Stimulated activated CD8-positive, alpha-beta memory T cell treated with anti-CD3 and anti-CD28 coated beads, Interleukin-4, amount 100 ng/mL, for 48 hours (primary cell): ENCODE measurements at places on chromosomes 5 and 9.

- DNase-seq = peak; percentile 40
These were observed 151.8 kb upstream of the VLDLR start for GRCh38 chr9:2469681-2470221.

DNA sequence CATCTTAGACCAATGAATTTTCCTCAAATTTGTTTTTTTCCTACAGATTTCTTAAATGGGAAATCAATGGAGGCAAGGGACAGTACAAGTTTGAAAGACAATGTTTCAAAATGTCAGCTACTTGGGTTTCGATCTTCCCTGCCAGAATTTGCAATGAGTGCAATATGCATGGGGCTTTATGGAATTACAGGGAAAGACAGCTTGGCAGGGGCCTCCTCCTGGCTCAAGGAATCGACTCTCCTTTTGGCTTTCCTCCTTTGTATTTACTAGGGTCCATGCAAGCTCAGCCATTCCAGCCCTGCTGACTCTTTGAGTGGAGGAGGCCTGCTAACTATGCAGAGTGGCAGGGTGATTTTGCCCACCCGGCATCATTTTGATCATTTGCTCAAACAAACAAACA is 63.2 kb downstream of the MED27 start:
- DNase-seq = no peak

GRCh38 chr5:68383888-68384310 is 168.3 kb downstream of the PIK3R1 start:
- DNase-seq = no peak

- no peak for DNase-seq
These were observed 18.4 kb downstream of the CAMK4 start for GRCh38 chr5:111242606-111243005.

DNA sequence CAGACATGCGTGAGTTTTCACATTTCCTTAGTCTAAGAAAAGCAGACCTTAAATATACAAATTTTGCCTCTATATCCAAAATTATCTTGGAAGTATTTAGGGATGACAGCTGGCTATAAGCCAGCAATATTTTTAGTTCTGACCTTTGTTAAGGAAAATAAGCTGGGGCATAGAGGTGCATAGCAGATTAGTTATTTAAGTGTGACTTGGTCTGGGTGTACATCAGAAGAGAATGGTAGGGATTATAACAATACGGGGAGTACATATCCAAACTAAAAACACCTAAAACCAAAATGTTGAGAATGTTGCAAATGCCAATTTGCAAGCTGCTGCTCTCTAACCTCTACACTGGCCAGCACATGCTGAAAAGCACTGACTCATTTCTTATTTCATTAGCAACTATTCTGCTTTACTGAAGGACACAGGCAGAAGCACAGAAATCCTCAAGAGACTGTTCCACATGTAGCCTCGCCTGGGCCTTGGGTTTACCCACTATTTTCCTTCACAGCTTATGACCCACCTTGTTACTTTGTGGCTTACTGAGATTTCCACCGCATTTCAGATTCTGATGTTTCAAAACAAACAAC is 22.3 kb downstream of the LEAP2 start:
- DNase-seq = no peak

- DNase-seq = no peak
These were observed 186.7 kb downstream of the MARCHF11 start for GRCh38 chr5:15992918-15993317.

GRCh38 chr9:94945197-94946144 is 219.0 kb downstream of the AOPEP start:
- no peak for DNase-seq

- no peak for DNase-seq
These were observed 195.5 kb downstream of the SNCAIP start for GRCh38 chr5:122507581-122507980.

- no peak for DNase-seq
These were observed 57.7 kb upstream of the FRRS1L start for GRCh38 chr9:109224751-109225150.

- DNase-seq = no peak
These were observed 1568.9 kb upstream of the ACO1 start for GRCh38 chr9:30815585-30815984.

GRCh38 chr9:69168709-69169217 is 5.3 kb upstream of the TJP2 start:
- DNase-seq = peak; percentile 75

- DNase-seq = no peak
These were observed 135.5 kb downstream of the SPATA31D1 start for GRCh38 chr9:82124090-82124489.

DNA sequence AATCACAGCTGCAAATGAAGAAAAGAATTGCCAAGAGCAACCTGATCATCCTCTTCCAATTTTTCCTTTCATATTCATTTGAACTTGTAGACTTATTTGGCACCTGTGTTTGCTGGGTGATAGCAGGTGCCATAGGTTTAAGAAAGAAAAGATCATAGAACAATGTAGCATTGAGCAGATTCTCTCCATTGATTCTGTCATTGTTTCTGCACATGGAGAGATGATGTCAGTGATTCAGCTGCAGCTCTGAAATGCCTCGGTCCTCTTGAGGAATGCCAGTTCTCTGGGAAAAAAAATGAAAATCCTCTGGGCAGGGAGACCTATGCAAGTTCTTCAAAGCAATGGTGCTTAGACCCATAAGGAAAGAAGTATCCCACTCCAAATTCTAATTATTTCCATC is 418.1 kb upstream of the KLF4 start:
- DNase-seq = no peak

GRCh38 chr5:151037561-151038411 is 17.4 kb downstream of the GPX3 start:
- no peak for DNase-seq

DNA sequence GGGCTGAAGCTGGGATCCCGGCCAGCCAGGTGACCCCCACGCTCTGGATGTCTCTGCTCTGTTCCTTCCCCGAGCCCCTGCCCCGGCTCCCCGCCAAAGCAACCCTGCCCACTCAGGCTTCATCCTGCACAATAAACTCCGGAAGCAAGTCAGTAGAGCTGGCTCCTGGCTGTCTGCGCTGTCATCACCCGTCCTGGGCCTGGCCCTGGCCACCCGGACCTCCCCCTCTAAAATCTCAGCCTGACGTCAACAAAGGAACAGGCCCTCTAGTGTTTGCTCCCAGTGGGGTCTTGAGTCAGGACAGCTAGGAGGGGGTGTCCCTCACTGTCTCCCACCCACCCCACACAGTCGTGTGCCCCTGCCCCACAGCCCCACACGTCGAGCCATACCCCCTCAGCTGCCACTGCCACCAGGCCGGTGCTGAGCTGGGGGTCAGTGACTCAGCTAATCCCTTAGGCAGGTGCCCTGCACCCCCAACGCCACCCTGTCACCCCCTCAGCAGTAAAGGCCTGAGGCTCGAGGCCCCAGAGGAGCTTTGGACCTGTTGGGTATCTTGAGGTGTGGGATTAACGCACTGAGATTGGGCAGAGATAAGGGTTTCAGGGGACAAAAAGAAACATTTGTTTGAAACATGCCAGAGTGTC is 1.1 kb upstream of the LCNL1 start:
- DNase-seq = no peak

GRCh38 chr9:26650325-26650724 is 242.3 kb downstream of the CAAP1 start:
- DNase-seq = no peak

GRCh38 chr5:56328753-56329560 is 95.8 kb upstream of the ANKRD55 start:
- peak; percentile 52 for DNase-seq

- no peak for DNase-seq
These were observed 574.2 kb downstream of the RAB3C start for GRCh38 chr5:59157068-59157467.

DNA sequence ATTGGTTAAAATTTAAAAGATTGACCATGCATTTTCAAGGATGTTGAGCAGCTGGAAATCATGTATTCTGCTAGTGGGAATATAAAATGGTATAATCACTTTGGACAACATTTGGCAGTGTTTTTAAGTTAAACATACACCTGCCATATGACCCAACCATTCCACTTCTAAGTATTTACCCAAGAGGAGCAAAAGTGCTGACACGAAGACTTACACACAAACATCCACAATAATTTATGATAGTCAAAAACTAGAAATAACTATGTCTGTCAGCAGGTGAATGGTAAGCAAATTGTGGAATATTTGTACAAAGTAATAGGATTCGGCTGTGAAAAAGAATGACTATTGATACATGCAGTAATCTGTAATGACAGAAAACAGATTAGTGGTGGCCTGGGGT is 30.7 kb upstream of the SRP19 start:
- no peak for DNase-seq

DNA sequence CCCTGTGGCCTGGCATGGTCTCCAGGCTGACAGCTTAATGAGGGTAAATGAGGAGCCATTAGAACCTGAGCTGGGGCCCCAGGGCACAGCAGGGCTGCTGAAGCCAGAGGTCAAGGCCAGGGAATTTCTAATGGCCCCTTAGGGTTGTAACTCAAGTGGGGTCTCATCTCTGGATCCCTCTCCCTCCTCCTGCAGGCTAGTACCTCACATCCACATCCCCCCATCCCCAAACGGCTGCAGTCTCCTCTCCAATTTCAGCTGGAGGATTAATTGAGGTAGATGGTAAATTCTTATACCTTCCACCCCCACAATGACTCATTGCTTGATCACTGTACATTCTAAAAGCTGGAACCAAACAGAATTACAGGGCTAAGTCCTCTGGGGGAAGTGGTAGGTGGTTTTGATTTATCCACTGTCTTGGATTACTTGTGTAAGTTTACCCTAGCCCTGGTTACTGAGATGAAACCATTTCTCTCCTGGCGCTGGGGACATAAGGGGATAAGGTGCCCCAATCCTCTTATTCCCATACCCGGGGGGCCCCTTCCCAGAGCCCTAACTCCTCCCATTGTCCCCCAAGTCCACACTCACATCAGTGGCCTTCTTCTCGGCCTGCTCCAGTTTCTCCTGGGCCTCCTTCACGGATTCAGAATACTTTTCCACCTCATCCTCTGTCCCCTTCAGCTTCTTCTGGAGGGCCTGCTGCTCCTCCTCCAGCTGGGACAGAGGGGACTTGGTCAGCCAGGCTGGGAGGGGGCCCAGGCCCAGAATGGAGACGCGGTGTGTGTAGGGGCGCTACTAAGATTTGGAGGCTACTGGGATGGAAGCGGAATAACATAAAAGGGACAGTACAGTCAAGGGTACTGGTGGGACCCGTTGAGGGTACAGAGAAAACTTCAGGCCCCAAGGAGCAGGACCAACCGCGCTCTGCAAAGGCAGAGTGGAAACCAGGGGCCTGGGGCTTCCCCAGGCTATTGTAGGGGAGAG is 875 bp downstream of the TPM2 start:
- no peak for DNase-seq

GRCh38 chr9:131667576-131667975 is 72.3 kb downstream of the RAPGEF1 start:
- peak; percentile 77 for DNase-seq

DNA sequence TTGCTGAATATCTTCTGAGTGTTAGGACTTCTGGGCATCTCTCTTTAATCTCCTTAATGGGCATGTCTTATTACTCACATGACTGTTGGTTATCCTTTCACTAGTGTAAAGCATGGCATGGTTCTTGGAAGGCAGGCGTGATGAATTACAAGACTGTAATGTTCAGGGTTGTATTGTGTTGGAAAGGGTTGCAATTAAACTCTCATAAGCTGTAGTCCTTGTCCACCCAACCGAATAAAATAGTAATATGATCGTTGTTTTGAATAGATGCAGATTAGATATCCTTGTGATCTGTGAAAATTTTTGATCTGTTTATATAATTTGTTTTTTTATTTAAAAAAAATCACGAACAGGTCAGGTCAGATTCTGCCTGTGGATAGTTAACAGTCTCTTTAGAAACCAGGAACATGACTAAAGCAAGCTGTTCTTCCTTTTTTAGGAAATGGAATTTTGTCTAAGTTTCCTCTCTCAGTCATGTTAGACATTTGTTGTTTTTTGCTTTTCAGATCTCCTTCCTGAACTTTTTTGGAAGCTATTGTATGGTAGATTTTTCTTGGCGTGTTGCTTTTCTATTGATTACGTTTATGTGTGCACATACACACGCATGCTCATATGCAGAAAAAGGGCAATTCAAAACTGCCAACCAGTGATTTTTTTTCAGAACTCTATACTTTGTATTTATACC is 121.8 kb downstream of the ARHGEF28 start:
- DNase-seq = no peak

GRCh38 chr5:81003811-81004386 is 43.7 kb downstream of the RASGRF2 start:
- no peak for DNase-seq

DNA sequence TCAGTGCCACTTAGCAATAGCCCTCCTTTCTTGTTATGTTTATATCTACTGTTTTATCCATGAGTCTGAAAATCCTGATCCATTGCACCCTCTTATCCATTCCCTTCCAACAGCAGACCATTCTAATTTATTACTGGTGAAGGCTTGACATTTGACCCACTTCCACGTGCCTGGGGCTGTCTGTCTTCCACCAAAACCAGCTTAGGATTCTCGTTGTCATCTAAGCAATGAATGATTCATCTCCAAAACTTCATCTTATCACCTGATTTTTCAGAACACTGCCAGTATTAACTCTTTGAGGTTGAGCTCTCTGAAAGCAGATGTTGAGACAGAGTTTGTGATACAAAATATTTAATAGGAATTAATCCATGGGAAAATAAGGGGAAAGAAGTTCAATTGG is 277.8 kb upstream of the FBXL7 start:
- DNase-seq = no peak

- DNase-seq = no peak
These were observed 5.0 kb upstream of the MRNIP start for GRCh38 chr5:179863449-179864085.

DNA sequence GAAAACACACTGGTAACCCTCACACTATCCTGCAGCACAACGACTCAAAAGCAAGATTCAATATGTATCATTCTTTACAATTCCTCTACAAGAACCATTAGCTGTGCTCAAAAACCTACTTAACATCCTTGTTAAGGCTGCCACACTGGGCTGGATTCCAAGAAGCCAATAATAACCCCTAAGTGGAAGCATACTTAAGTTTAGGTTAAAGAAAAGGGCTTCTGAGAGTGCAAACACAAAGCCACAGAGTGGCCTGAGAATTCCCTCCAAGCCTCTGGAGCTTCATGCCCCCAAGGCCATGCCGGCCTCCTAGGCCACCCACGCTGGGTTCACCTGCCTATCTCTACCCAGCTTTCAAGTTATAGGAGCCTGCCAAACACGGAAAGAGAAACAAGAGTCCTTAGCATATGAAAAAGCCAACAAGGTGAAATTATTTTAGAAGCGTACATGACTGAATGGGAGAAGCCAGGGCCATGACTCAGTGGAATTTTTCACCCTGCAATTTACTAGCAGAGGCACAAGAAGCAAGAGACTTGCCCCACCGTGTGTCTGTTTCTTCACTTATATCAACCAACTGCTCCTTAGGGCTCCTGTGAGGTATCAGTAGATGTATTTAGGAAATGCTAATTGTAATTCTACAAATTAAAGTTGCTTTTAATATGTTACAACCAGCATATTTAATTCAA is 293.0 kb downstream of the SPOCK1 start:
- DNase-seq = no peak
